ENCODE measurements at places on chromosomes 12 and 14.

DNA sequence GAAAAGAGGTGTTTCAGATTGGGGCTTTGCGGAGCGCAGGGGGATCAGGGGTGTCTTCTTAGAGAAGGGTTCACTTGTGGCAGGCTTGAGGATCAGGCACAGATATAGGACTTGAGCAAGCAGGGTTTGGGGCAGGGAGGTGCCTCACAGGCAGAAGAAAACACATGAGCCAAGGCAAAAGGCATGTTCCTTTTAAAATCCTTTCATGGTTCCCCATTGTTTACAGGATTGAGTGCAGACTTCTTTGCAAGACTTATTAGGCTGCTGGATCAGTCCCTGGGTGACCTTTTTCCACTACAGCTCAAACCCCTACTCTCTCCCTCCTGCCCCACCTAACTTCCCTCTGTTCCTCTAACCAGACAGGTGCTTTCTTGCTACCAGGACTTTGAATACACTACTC, 19.7 kb downstream of the HSPB8 start:
- DNase-seq = no peak

- DNase-seq = no peak
Measured at GRCh38 chr12:9868951-9869306, 225 bp downstream of the CLEC2B start.

- no peak for DNase-seq
Measured at GRCh38 chr12:113601656-113602263, 130.1 kb upstream of the LHX5 start.

DNA sequence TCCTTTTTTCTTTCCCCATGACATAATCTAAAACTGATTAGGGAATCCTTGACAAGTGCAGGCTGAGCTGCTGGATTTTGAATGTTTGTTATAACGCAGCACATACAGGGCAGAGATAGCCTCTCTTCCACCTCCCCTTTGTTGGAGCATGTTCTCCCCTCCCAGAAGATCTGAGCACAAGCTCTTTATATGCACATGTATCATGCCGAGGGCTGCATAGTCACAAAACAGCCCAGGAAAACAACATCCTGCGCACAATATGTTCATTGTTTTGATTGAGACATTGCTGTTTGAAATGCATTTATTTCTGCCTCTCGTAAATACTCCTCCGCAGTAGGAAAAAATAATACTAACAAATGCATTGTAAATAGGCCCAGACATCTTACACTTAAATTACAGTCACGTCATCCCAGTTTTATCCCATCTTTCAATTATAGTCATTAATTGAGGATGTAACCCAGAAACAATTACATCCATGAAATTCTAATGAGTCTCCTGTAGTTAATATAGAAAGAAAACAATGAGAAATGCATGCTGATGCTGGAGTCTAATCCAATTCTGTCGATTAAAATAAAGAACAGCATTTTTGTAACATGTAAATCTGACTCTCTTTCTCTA, 401.8 kb downstream of the BTG1 start:
- DNase-seq = no peak

DNA sequence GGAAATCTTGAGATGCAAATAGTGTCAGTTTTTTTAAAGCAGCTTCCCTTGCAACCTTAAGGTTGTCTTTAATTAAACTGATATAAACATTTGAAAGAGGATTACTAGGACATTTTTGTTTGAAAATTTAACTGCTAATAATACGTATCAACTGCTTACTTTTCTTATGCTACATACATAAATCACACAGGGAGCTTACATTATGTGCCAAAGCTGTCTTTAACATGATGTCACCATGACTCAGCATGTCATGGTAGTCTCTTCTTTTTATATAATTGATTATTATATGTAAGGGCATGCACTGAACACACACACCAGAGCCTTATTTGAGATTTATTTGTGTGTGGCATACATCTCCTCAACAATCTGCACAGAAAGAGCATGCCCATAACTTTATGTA, 63.0 kb upstream of the PTHLH start:
- no peak for DNase-seq

GRCh38 chr12:77630344-77630743, 200.3 kb upstream of the NAV3 start:
- no peak for DNase-seq

DNA sequence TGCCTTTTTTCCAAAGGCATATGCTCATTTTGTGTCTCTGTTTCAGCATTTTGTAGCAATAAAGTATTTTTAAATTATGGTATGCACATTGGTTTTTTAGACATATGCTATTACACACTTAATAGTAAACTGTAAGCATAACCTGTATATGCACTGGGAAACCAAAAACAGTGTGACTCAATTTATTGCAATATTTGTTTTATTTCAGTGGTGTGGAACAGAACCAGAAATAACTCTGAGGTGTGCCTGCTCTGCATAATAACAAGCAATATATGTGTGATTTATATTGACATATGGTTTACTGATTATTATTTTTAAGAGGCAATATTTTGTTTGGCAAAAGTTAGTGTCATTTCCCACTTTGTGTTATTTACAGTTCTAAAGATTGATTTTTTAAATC, 126.6 kb upstream of the CPNE8 start:
- no peak for DNase-seq

GRCh38 chr12:101002696-101003419, 207.2 kb downstream of the SLC5A8 start:
- no peak for DNase-seq
